ENCODE measurements at places on chromosomes 6 and 20.

DNA sequence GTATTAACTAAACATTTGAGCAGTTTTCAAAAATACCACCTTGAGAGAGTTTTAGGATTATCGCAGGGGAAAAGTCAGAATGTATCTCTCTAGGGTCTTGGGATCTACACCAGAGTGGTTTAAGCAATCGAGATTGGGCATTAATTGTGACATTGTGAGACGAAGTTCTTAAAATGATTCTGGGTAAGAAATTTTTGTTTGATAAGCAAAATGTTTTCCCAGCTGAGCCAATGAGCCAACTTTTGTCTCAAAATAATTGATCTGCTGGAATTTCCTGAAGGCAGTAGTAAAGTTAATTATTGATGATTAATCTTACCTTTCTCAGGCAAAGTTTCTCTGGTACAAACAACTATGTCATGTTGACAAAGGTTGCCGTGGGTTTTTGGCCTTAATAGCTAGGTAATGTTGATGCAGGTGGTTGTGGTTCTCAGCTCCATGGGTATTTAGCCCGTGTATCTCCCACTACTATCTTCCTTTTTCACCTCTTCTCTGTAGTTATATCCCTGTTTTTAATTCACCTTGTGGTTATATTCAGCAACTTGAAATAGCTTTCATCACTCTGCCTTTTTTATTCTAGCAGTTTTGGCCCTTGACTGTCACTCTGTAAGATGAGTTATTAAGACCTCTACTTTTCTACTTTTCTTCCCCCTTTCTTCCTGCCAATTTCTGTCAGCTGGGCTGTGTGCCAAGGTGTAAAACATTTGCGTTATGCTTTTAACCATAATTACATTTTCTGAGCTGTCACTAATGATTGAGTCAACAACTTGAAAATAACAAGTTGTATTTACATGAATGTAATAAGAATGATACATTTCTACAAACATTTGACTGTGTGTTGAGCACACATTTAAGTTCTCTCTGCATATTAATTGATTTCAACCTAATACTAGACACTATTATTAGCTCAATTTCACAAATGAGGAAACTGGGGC is 368.3 kb upstream of the BTBD3 start:
- no peak for DNase-seq

DNA sequence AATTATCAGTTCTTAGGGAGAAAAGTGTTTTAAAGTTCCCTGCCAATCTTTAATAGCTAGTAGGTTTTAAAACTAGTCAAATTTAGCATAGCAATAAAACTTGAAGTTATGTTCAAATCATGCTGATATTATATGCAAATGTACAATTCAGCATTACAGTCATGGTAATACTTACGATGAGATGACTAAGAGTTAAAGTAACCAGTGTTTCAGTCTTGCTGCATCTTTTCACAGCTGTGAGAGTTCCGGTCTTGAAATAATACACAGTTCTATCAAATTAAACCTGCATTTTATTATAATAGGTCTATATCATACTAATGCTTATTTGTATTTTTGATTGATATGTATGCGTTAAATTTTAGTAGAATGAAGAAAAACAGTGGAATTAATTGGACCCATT is 26.1 kb downstream of the POPDC3 start:
- no peak for DNase-seq

DNA sequence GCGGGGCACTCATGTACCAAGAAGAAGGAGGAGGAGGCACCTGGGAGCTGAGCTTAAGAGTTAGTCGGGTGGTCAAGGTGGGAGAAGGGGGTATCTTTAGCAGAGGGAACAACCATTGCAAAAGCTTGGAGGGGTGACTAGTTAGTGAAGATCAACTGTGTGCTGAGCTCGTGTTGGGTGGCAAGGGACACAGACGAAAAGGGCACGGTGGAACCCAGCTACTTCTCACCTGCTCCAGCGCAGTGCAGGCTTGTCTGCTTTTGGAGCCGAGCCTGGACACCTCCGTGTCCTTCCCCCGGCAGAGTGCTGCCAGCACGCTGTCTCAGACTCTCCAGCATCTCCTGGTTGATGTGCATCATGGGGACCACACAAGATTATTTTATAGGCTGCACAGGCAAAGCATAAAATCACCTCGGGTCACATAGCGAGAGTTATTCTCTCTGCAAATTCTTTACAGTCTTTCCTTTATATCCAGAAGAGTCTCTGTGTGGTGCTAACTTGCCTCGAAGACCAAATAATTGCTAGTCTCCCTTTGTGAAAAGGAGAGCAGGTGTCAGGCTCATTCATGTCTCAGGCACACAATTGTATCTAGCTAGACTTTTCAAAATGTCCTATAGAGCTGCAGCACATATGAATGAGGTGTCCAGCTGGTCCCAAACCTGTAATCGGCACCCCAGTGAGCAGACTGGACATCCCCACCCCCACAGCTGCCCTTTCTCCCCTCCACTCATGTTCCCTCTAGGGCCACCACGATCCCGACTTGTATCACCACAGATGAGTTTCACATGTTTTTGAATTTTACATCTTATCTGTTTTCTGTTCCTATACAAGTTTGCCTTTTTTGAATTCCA is 123.4 kb downstream of the CEBPB start:
- DNase-seq: no peak

DNA sequence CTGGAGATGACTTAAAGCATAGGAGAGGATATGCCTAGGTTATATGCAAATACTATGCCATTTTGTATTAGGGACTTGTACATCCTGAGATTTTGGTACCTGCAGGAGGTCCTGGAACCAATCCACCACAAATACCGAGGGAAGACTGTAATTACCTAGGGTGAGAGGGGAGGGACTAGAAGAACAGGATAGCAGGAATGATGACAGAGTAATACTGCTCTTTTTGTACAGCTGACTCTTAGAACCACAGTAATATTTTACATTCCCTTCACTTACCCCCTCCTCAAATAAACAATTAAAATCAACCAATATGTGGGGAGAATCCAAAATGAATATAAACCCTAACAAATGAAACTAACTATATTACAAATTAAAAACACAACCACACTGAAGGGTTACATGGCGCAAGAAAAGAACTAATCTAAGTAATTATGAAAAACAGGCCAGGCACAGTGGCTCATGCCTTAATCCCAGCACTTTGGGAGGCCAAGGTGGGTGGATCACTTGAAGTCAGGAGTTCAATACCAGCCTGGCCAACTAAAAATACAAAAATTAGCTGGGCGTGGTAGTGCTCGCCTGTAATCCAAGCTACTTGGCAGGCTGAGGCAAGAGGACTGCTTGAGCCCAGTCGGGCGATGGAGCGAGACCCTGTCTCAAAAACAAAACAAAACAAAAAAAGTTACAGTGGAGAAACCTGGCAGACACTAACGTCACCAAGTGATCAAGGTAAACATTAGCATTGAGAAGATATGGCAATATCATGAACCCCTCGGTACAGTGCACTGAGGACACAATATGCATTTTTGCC is 37.1 kb downstream of the MAP1LC3A start:
- DNase-seq: no peak

GRCh38 chr6:115514656-115515055 is 546.0 kb downstream of the FRK start:
- DNase-seq: no peak
